ENCODE measurements at places on chromosomes 12 and 14. TPM values are rescaled to one million over a fixed set of nuclear protein-coding genes. Genes with fewer than 3 reads are reported as not detected.

The SLC39A2 gene
- 0.14 TPM for total RNA-seq

- H3K27ac ChIP-seq, result no peak overlapping the region
- no peak for DNase-seq
- H3K4me3 ChIP-seq, result no peak overlapping the region
Measured at GRCh38 chr12:117166107-117166506, 24.2 kb downstream of the FBXO21 start.

The SERPINA6 gene
- total RNA-seq, result 0.15 TPM

The MAP3K9 gene
- 28.0 TPM for total RNA-seq

DNA sequence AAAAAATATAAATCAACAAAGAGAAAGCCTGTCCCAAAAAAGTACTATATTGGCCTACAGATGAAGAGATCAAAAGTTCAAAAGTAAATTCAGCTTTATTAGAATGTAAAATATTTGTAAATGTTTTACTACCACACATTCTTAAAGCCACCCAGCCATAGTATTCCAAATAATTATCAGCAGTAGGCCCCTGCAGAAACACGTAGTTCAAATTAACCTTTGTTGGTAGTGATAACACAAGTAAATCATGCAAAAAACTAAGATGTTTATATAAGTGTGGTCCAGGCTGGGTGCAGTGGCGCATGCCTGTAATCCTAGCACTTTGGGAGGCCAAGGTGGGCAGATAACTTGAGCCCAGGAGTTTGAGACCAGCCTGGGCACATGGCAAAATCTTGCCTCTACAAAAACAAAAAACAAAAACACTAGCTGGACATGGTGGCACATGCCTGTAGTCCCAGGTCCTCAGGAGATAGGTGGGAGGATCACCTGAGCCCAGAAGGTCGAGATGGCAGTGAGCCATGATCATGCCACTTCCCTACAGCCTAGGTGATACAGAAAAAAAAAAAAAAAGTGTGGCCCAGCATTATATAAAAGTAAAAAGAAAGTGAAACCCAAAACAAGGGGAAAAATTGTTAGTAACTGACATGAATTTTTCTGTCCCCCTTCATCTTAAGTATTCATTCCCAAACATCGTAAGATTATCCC is 17.9 kb downstream of the SPTLC2 start:
- H3K4me1 ChIP-seq, result peaks cover 19% of the 10 kb centered on the region
- no peak overlapping the region for H3K4me3 ChIP-seq
- DNase-seq, result no peak

The OAS2 gene
- 0.28 TPM for total RNA-seq

The DCN gene
- total RNA-seq, result 2.0 TPM

GRCh38 chr12:27279826-27280225 is 35.7 kb downstream of the STK38L start:
- H3K27ac ChIP-seq, result no peak overlapping the region
- no peak overlapping the region for H3K4me3 ChIP-seq
- no peak for DNase-seq
- no peaks in the 10 kb centered on the region for H3K36me3 ChIP-seq
- H3K4me1 ChIP-seq, result peaks cover 52% of the 10 kb centered on the region

The SERPINA12 gene
- not detected for total RNA-seq

GRCh38 chr12:69123919-69124638 is 115.3 kb upstream of the CPSF6 start:
- H3K27ac ChIP-seq, result no peak overlapping the region
- H3K36me3 ChIP-seq, result no peaks in the 10 kb centered on the region
- H3K27me3 ChIP-seq, result no peaks in the 10 kb centered on the region
- no peak for DNase-seq
- H3K4me1 ChIP-seq, result peaks cover 20% of the 10 kb centered on the region

- peaks cover 58% of the 10 kb centered on the region for H3K36me3 ChIP-seq
- no peaks in the 10 kb centered on the region for H3K4me1 ChIP-seq
- H3K27ac ChIP-seq, result no peak overlapping the region
- no peak overlapping the region for H3K4me3 ChIP-seq
- peak; percentile 24 for DNase-seq
- no peaks in the 10 kb centered on the region for H3K27me3 ChIP-seq
Measured at GRCh38 chr14:34797747-34798583, 77.2 kb downstream of the BAZ1A start.

- peaks cover 1% of the 10 kb centered on the region for H3K4me1 ChIP-seq
- H3K27me3 ChIP-seq, result peaks cover 7% of the 10 kb centered on the region
- no peak overlapping the region for H3K4me3 ChIP-seq
- peaks cover 57% of the 10 kb centered on the region for H3K36me3 ChIP-seq
- DNase-seq, result no peak
Measured at GRCh38 chr14:66206554-66206953, 279.6 kb upstream of the CCDC196 start.

- H3K4me3 ChIP-seq, result peak within 1 kb of the TSS; percentile 98
- no peaks in the 10 kb centered on the region for H3K27me3 ChIP-seq
Measured at GRCh38 chr14:103562429-103563225, at the start of the genes BAG5 and COA8. BAG5 (minus strand) TSS chr14:103562657; CDS start chr14:103561164, 1,493 bp downstream. COA8 (plus strand) TSS chr14:103562960; CDS start chr14:103563002, 42 bp downstream.

DNA sequence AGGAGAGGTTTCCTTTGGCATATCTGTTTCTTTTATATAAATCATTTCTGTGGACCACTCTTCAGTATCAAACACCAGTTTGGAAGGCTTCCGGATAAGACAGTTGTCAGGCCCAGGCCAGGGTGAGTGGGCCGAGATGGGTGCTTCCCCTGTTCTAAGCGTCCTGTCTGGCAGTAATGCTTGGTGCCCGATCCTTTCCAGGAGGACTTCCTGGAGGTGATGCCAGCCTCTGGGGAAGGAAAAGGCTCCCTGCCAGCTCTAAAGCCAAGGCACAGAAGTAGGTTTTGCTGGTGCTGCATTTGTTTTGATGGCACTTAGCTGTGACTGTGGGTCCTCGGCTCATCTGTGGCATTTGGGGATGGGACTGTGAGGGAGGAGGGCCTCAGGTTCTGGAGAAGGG is 124.4 kb upstream of the RTL1 start:
- no peaks in the 10 kb centered on the region for H3K4me1 ChIP-seq
- no peak for DNase-seq
- H3K27me3 ChIP-seq, result no peaks in the 10 kb centered on the region
- H3K27ac ChIP-seq, result no peak overlapping the region

The CD63 gene
- 414 TPM for total RNA-seq

DNA sequence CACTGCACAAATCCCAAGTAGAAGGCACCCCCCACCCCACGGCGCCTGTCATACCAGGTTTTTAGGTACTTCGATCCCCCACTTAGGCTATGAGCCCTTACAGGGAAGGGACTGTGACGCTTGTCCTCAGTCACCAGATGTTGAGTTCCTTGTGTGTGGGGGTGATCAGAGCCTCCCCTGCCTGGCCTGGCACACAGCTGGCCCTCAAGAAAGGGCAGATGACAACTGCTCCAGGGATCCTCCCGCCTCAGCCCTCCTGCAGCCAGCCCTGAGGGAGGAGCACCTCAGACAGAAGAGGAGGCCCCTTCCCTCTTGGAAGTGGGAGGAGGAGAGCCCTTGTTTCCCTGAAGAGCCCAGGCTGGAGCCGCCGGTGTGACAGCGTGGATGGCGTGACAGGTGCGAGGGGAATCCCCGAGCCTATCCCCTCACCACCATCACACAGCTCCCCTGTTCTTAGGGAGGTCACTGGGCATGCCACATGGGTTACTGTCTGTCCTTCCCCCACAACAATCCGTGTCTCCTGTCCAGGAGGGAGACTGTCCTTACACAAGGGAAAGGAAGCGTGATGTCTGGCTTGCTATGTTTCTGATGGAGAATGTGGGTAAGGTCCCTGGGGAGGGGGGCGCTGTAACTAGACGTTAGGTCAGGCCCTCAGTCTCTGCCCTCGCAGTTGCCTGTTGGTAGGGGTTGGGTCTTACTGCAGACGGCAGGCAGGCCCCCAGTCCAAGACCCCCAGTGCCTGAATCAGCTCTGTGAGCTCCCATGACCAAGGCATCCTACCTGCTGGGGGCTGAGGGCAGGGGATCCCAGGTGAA is 31.4 kb downstream of the P2RX4 start:
- no peak overlapping the region for H3K4me3 ChIP-seq
- DNase-seq, result no peak
- no peaks in the 10 kb centered on the region for H3K27me3 ChIP-seq
- peaks cover 39% of the 10 kb centered on the region for H3K4me1 ChIP-seq

DNA sequence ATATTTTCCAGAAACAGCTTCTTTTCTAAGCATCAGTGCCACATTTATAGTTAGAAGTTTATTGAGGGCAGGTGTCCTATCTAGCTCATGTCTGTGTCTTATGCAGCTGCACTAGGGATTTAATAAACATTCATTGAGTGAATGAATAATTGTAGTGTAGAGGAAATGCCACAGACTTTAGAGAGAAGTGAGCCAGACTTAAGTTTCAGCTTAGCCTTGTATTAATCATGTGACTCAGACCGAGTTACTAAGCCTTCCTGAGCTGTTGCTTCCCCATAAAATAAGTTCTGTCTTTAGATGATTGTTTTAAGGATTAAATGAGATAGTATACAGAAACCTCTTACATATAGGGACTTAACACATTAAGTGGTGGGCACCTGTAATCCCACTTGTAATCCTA is 236.1 kb upstream of the DDHD1 start:
- no peaks in the 10 kb centered on the region for H3K27me3 ChIP-seq
- no peak for DNase-seq
- no peak overlapping the region for H3K4me3 ChIP-seq
- peaks cover 10% of the 10 kb centered on the region for H3K36me3 ChIP-seq
- no peak overlapping the region for H3K27ac ChIP-seq

DNA sequence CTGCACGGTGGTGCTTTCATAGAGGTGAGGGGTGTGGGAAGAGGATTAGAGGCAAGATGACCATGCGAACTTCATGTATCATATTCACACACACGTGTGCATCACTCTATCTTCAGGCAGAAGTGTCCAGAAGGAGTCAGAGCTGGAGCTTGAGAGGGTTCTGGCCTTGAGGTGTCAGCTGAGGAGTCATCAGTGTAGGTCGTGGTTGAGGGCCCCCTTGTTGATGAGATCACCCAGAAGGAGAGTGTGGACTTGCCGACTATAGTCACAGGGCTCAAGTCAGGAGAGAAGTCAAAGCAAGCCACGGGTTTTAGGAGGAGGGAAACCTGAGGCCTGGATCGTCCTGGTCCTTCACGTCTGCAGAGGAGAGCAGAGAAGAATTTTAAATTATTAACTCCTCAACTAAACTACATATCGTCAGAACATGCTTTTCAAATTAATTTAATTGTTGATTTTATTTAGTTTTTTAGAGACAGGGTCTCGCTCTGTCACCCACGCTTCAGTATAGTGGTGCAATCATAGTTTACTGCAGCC is 25.4 kb downstream of the EML1 start:
- H3K36me3 ChIP-seq, result no peaks in the 10 kb centered on the region
- DNase-seq, result no peak
- H3K4me1 ChIP-seq, result peaks cover 26% of the 10 kb centered on the region
- no peak overlapping the region for H3K27ac ChIP-seq

- H3K27me3 ChIP-seq, result no peaks in the 10 kb centered on the region
- no peak for DNase-seq
Measured at GRCh38 chr14:32102152-32102787, 25.2 kb downstream of the ARHGAP5 start.
